IMR-90 (cell line): ENCODE measurements at places on chromosomes 3 and 15. TPM values are rescaled to one million over a fixed set of nuclear protein-coding genes. Genes with fewer than 3 reads are reported as not detected.

ZNF609 gene
- 10.4 and 12.2 TPM in 2 replicates for total RNA-seq

CD200R1 gene
- under 0.01 TPM in 2 replicates for total RNA-seq

LDHAL6B gene
- total RNA-seq = not detected in 2 replicates

DNA sequence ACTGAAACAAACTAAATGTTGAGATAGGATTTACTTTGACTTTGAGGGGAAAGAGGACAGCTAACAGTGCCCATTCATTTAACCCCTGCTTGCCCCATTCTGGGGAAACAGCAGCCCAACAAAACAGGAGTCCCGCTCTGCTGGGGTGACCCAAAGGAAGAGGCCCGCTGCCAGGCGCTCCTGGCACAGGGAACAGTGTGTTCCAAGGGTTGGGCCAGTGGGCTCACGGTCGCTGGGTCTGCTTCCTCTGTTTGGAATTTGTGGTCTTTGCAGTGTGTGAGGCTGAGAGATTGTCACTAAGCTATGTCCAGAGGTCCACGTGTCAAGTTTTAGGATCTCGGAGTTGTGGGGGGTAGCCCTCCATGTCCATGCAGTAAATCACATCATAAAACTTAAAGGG lies 250.4 kb upstream of the C2CD4B start:
- no peak for DNase-seq

DNA sequence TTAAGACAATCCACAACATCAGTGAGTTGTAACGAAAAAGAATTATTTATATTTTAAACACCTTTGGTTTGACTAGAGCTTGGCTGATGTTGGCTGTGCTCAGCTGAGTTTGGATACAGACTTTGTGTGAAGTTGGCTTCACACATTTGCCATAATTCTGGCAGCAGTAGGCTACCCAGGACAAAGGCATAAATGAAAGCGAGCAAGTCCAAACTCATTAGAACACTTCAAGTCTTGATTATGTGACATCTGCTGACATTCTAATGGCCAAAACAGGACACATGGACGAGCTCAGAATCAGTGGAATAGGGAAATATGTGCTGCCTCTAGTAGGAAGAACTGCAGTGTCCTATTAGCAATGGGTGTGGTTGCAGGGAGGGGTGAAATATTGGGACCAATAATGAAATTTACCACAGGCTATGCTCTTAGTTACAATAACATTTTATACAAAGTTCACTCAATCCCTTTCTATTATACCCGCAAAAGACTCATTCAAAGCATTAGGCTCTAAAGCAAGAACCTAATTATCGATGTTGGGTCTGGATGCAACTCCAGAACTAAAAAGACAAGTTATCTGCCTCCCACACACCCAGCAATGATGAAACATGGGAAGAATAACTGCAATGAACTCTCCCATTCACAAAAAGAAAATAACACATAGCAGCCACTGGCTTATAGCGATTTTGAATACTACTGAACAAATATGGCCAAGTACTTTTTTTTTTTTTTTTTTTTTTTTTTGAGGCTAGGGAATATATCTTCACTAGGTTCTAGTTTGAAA lies 493.9 kb upstream of the RASGRP1 start:
- DNase-seq = no peak

DNA sequence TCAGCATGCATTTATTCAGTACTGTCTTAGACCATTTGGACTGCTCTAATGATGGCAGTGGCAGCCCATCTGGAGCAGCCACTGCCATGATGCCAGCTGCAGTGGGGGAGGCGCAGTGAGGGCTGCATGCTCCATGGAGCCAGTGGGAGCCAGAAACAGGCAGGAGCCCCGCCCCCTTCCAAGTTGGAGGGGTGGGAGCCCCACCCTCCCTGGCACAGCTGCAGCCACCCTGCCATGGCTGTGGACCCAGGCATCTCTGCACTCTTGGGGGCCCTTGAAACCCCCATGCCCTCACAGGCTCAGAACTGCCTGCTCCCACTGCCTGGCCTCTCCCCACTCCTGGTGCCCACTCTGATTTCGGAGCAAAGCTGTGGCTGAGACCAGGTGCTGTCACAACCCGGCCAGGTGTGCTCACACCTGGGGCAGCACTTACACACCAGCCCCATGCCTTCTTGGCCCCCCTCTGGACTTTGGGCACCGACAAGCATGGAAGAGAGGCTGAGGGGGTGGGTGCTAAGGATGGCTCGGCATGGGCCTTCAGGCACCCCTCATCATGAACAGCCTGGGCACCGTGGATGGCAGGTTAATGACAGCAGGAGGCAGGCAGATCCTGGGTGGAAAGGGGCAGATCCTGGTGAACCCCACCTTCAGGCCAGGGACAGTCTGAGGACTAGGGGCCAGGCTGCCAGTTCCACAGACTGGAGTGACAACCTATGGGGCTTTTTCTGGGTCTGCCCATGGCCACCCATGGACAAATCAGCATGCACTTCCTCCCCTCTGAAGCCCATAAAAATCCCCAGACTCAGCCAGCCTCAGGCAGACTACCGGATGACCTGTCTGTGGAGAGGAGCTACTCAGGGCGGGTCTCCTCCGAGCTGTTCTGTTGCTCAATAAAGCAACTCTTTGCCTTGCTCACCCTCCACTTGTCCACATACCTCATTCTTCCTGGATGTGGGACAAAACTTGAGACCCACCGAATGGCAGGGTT lies 18.3 kb downstream of the TBC1D21 start:
- DNase-seq = no peak

DNA sequence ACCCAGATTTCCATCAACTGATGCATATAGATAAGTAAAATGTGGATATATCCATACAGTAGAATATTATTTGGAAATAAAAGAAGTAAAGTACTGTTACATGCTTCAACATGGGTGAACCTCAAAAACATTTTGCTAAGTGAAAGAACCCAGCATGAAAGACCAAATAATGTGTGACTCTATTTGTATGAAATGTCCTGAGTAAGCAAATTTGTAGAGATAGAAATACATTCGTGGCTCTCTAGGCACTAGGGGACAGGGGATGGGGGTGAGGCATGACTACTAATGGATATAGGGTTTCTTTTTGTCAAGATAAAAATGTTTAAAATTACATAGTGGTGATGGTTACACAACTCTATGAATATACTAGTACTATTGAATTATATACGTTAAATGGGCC lies 163.7 kb downstream of the KLHL25 start:
- DNase-seq = no peak

DNA sequence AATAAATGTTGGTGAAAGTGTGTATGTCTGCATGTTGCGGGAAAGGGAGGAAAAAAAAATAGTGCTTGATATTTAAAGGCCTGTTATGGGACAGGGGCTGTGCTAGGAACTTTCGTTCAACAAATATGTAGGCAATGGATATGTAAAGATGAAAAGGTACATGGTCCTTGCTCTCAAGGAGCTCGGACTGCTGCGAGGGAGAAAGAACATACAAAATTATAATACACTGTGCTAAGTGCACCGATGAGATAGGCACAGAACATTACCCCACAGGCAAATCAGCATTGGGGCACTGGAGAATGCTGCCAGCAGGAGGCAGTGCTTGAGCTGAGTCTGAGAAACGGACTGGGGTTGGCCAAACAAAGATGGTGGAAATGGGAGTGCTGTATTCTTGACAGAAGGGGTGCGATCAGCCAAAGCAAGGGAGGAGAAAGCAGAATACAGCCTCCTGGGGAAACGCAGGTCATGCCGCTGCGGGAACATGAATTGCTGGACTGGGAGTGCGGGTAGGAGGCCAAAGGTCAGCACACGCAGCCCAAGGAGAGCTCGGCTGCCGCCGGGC lies 649 bp downstream of the C15orf40 start:
- DNase-seq = peak; percentile 78

- no peak for DNase-seq
These were observed 41.8 kb upstream of the SETMAR start for GRCh38 chr3:4261406-4261805.
